ENCODE measurements at places on chromosomes 13 and 19.

- DNase-seq: no peak
Measured at GRCh38 chr13:42495255-42495654, 78.7 kb upstream of the TNFSF11 start.

DNA sequence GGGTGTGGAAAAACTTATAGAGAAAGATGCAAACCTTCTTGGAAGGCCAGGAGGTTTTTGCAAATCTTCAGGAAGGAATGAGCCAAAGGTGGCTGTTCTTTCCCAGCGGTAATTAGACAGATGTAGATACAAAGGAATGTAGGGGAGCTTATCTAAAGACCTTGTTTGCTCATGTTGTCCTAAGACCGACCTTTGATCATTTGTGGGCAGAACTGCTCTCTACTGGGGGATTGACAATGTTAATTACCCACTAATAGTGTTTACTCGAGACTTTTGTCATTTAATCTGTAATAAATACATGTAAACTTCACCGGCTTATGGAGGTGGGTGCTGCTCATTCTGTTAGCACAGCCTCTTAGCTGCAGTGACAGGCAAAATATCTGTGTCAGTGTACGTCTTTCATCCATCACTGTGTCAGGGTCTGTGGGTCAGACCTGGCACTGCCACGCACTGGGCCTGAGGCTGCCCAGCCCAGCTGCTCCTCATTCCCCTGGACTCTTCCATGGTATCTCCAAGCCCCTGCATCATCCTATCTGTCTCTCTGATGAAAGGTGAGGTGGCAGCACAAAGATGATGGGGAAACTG, 68.3 kb downstream of the ZNF431 start:
- no peak for DNase-seq

DNA sequence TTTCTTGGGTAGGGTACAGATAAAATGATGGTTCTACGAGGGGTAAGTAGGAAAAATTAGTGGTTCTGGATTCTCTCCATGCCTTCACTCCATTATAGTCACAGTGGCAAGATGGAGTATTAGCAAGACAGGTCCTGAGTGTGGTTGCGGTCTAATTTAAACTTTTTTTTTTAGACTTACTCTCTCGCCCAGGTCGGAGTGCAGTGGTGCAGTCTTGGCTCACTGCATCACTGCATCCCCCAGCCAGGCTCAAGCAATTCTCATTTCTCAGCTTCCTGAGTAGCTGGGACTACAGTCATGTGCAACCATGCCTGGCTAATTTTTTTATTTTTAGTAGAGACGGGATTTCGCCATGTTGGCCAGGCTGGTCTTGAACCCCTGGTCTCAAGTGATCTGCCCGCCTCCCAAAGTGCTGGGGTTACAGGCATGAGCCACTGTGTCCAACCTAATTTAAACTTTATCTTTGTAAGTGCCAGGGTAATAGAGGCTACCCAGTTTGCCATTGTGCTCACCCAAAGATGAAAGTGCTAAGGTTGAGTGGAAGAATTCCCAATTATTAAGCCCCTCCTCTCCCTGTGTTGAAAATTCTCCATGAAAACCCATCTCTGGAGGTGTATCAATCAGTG, 135.6 kb downstream of the TM9SF2 start:
- no peak for DNase-seq

DNA sequence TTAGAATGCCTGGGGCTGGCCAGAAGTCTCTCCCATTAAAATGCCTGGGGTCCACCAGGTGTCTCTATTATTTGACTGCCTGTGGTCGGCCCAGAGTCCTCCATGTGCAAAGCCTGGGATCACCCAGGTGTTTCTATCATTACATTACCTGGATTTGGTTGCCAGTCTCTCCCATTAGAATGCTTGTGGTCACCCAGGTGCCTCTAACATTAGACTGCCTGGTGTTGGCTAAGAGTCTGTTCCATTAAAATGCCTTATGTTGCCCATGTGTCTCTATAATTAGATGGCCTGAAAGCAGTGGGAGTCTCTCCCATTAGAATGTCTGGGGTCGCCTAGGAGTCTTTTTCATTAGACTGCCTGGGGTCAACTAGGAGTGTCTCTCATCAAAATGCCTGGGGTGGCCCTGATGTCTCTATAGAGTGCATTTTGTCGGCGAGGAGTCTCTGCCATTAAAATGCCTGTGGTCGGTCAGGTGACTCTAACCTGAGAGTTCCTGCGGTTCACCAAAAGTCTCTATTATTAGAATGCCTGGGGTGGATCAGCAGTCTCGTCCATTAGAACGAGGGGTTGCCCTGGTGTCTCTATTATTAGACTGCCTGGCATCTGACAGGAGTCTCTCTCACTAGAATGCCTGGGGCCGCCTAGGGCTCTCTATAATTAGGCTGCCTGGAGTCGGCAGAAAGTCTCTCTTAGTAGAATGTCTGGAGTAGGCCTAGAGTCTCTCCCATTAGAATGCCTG, 1540.5 kb downstream of the UQCRFS1 start:
- DNase-seq: no peak

DNA sequence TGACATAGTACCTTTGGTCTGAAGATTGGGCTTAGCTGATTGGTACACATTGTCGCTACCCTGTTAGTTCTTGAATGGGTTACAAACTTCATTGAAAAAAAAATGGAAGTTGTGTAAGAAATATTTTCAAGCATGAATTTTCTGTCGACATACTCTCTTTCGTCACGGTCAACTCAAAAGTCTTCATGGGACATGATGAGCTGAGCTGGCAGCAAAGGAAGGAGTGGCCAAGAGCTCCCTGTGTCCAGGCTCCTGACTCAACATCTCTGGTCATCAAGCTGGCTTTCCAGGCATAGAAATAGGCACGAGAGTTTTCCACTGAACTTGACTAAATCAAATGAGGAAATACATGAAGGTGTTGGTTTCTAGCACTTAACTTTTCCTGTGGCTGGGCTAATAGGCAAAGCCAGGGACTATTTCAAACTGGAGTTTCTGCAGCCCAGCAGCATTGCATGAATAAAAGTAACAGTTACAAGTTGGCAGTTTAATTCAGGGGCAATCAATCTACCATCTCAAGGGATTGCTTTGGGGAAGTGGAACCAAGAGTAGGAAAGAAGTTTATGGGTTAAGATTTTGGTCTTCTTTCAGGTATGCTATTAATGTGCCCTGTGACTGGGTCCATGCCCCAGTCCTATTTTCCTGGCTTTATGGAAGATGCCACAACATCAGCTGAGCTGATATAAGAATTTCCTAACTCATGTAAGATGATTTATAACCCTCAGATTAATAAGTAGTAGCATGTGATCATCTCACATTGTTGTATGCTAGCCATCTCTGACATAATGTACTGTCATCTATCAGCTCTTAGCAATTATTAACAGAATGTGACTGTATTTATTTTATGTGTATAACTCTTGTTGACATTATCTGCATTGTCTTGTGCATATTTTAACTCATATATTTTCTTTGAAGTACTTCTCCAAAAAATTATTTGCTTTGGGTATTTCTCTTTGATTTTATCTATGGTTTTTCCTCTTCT, 385.8 kb downstream of the DLEU7 start:
- no peak for DNase-seq

DNA sequence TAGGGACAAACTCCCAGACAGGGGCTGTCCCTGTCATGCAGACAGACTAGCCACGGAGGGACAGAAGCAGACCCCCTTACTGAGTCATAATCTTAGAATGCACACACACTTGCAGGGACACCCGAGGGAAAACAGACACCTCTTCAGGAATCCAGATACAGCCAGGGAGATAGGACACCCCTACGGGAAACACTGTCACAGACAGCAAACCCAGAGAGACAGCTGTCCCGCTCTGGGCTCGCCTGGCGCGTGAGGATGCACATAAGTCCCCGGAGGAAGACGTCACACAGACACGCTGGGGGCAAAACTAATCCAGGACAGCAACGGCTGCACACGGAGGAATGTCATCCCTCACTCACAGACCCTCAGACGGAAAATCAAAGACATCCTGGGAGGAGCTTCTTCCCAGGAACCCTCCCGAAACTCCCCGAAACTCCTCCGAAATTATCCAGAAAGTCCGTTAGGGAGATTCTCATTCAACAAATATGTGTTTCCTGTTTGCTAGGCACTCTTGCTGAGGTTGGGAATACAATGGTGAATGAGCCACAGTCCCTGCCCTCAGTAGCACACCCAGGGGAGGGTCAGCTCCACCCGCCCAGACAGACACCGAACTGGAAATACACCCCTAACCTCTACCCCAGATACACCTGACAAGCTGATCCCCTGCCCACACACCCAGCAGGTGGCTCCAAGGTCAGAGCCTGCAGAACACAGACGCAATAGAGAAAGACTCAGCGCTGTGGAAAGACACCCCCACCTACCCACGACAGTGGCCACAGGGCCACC, 15.2 kb upstream of the TOMM40 start:
- no peak for DNase-seq

DNA sequence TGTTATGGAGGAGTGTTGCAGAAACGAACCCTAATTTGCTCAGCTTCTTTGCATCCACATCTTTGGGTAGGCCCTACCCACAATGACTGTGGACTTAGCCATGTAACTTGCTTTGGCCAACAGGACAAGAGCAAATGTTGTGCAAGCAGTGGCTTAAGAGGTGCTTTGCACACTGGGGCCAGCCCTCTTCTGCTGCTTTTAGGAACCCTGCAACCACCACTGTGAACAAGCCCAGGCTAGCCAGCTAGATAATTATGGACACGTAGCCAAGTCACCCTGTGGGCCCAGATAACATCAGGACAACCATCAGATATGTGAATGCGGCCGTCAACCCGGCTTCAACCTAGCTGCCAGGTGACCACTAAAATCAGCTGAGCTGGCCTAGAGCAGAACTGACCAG, 17.1 kb downstream of the C19orf47 start:
- DNase-seq: no peak

- DNase-seq: no peak
Measured at GRCh38 chr19:4596033-4596904, 36.8 kb upstream of the SEMA6B start.

GRCh38 chr19:29804493-29804892, 7.3 kb upstream of the CCNE1 start:
- DNase-seq: no peak

DNA sequence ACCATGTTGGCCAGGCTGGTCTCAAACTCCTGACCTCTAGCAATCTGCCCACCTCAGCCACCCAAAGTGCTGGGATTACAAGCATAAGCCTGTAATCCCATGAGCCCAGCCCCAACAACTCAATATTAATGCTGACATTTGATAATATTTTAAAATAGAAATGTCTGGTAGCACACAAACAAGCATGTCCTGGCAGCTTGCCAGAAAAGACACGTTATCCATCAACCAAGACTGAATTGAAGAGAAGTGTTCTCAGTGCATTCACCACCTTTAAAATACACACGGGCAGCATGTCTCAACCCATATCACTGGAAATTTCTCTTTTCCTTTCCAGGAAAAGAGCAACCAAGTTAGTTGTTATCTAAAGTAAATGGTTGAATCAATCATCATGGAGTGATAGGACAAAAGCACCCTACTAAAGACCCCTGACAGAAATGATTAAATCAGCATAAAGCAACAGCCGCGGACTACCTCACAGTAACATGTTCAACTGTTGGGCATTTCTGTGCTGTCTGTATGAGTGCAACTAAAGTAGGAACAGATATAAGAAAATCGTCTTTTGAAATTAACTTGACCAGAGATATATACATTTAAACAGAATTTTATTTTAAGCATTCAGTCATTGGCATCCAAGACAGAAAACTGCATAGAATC, 25.0 kb downstream of the LHFPL6 start:
- no peak for DNase-seq

GRCh38 chr13:25136880-25137787, 35.0 kb downstream of the AMER2 start:
- DNase-seq: no peak

- no peak for DNase-seq
Measured at GRCh38 chr19:1671716-1672037, 19.3 kb upstream of the TCF3 start.

DNA sequence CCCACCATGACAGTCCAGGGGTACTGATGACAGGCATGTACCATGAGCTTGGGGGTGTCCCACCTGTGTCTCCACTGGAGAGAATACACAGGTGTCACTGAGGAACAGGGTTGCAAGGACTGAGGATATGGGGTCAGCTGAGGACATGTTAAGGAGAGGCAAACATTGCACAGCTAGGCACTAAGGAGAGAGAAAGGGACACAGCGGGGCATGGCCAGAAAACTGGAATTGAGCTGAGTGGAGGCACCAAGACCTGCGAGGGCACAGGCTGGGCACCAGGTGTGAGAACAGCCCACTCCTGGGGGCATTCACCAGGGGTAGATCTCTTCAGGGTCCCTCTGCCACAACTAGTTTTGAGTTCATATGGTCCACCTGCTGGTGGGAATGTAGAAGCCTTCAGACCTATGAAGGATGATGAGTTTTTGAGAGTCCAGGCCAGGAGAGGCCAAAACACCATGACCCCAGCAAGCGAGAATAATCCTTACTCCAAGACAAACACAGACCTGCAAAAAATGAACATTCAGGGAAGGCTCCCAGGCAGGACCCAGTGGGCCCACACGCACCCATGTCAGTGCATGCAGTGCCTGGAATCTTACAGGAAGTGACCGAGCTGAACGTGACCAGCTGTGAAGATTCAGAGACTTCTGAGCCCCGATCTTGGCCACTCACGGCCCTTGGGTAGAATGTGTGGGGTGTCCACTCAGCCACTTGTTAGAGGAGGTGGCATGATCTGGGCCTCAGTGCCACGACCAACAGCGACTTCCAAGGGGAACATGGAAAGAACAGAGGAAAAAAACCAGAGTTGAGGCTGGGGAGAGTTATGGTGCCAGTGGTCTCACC, 1.4 kb upstream of the ZNF584 start:
- no peak for DNase-seq

- DNase-seq: no peak
Measured at GRCh38 chr13:43058831-43059230, 35.4 kb downstream of the DNAJC15 start.

DNA sequence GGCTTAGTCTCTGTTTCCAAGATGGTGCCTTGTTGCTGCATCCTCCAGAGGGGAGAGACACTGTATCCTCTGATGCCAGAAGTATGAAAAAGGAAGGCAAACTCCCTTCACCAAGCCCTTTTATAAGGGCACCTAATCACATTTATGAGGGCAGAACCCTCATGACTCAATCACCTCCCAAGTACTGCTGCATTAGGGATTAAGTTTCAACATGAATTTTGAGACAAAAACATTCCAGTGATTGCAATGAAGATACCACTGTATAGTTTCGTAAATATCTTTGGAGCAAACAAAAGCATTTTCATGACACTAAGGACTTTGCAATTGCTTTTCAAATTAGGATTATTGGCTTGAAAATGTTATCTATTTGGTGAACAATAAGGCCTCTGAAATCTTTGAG, 63.8 kb downstream of the RNF17 start:
- DNase-seq: no peak

GRCh38 chr19:45598267-45599001, 3.6 kb downstream of the GPR4 start:
- peak; percentile 1 for DNase-seq
